ENCODE measurements at places on chromosomes 3 and 15.

DNA sequence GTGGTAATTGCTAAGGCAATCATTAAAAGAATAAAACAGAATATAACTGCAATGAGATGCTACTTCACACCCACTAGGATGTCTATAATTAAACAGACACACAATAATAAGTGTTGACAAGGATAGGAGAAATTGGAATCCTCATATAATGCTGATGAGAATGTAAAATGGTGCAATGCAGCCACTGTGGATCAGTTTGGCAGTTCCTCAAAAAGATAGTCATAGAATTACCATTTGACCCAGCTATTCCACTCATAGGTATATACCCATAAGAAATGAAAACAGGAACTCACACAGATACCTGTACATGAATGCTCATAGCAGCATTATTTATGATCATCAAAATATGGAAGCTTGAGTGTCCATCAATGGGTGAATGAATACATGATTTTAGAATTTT, 9.6 kb upstream of the RNF111 start:
- DNase-seq = no peak

- no peak for DNase-seq
Observed at GRCh38 chr3:69250014-69250413, 127.6 kb upstream of the LMOD3 start.

DNA sequence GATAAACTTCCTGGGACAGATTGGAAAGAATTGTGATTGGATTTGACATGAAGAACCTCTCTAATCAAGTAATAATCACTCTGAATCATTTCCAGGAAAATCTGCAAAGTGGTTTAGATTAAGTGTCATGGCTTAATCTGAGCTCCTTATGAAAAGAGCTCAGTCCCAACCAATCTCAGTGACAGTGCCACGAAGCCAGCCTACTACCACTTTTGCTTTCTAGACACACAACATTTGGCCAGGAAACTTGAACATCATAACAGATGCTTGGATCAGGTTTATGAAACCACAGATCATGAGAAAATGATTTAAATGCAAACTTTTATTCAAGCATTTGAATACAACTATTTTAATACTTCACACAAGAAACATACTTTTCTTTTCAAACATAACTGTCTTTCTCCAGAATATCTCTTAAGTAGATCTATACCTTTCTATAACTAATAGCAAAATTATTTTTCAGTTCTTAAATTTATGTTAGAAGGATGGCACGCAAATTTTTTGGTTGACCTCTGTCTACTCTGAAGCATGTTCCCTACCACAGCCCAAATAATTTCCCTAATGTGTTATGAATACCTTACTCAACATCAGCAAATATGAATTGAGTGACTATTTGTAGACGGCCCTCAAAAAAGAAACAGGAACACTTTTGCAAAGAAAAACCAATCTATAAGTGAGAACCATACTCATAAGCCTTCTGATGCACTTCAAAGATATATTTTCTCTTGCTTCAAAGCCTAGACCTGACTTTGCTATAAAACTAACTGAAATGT, 495.0 kb upstream of the ZNF385D start:
- DNase-seq = no peak

- DNase-seq = no peak
Observed at GRCh38 chr15:96851613-96852012, 521.1 kb downstream of the NR2F2 start.

- DNase-seq = no peak
Observed at GRCh38 chr15:77187751-77188464, 117.0 kb upstream of the TSPAN3 start.

All from stimulated activated CD8-positive, alpha-beta memory T cell treated with anti-CD3 and anti-CD28 coated beads, Interleukin-7, amount 100 ng/mL, for 1 hour (primary cell).